ENCODE measurements at places on chromosomes 13 and 19. TPM values are rescaled to one million over a fixed set of nuclear protein-coding genes. Genes with fewer than 3 reads are reported as not detected.

The FAM216B gene
- not detected for polyA plus RNA-seq

DNA sequence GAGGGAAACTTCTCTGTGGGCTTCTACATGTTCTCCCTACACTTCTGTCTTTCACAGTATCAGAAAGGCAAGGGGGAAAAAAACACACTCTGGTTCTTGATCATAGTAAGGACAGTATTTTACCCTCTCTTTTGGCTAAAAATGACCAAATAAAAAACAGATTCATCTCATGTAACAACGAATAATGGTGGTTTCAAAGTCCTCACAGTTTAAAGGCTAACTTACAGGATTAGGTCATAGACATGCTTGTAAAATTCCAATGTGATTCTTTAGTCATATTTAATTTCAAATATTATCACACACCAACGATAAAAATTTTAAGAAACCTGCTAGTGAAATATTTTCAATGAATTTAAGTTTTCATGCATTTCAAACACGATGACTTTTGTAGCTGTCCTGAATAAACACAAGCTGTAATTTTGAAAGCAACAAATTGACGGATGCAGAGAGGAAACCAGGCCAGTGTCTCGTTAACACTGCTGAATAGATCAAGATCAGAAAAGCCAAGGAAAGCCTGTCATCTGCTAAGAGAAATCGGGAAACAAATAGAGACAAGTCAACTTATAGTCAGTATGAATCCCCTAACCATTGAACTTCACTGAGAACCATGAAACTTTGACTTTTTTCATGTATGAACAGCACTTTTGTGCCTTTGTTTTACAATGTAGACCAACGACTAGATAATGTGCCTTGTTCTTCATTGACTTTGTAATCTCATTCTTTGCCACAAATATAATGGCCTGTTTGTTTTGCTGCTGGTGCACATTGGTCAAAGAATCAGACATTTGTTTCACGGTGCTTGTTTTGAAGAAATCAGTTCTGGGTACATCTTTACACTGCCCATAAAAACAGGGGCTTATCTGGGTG is 22.0 kb downstream of the MBNL2 start:
- DNase-seq, result no peak
- peaks cover 46% of the 10 kb centered on the region for H3K36me3 ChIP-seq
- 0 out of 2 replicates have a peak overlapping the region, but pooled peaks have one; percentile 2 for H3K4me3 ChIP-seq
- H3K27ac ChIP-seq, result peak overlapping the region; percentile 79
- peaks cover 16% of the 10 kb centered on the region for H3K4me1 ChIP-seq

- H3K4me3 ChIP-seq, result no peak overlapping the region
- no peak overlapping the region for H3K27ac ChIP-seq
- H3K27me3 ChIP-seq, result no peaks in the 10 kb centered on the region
These were observed 79.3 kb upstream of the GPR183 start for GRCh38 chr13:99386495-99386894.

The ERICH4 gene
- not detected for polyA plus RNA-seq

The ZNF382 gene
- polyA plus RNA-seq, result 3.5 TPM

The C19orf33 gene
- polyA plus RNA-seq, result not detected

The ZNF414 gene
- 12.2 TPM for polyA plus RNA-seq

DNA sequence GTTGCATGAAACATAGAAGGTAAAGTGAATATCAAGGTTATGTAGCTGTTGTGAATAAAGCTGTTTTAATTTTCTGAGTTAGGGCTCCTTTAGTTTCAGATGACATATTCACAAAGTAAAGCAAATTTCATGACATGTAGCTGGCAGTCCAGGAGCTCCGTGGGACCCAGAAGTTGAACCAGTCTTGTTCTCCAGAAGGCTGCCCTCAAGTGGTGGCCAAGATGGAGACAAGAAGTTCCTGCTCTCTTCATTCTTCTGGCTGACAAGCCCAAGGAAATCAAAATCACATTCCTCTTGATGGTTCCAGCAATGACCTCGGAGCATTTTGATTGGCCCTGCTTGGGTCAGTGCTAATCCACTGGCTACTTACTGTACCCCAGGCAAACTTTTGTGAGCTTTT is 128.7 kb downstream of the LIG4 start:
- no peaks in the 10 kb centered on the region for H3K36me3 ChIP-seq
- H3K27ac ChIP-seq, result no peak overlapping the region
- no peak for DNase-seq
- H3K4me1 ChIP-seq, result no peaks in the 10 kb centered on the region
- H3K4me3 ChIP-seq, result no peak overlapping the region

GRCh38 chr19:3671680-3672574 is 28.3 kb downstream of the PIP5K1C start:
- DNase-seq, result no peak
- H3K27ac ChIP-seq, result no peak overlapping the region
- no peaks in the 10 kb centered on the region for H3K36me3 ChIP-seq
- H3K4me3 ChIP-seq, result no peak overlapping the region
- H3K27me3 ChIP-seq, result no peaks in the 10 kb centered on the region
- H3K4me1 ChIP-seq, result no peaks in the 10 kb centered on the region

The FGF21 gene
- not detected for polyA plus RNA-seq

GRCh38 chr19:46402725-46403124 is 10.6 kb downstream of the CCDC8 start:
- no peak overlapping the region for H3K4me3 ChIP-seq
- no peak overlapping the region for H3K27ac ChIP-seq
- no peaks in the 10 kb centered on the region for H3K27me3 ChIP-seq
- DNase-seq, result no peak
- H3K36me3 ChIP-seq, result no peaks in the 10 kb centered on the region

DNA sequence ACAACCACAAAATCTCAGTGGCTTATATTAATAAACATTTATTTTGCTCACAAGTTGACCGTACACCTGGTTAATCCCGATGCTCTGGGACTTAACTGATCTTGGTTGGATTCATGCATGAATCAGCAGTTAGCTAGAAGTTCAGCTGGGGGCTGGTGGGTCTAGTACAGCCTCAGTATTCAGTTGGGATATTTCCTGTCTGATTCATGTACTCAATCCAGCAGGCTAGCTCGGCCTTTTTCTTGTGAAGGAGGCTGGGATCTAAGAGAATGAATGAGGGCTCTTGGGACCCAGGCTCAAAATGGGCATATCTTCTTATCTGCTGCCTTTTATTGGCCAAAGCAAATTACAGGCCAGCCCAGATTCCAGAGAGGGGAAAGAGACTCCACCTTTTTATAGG is 178.8 kb downstream of the KCTD12 start:
- H3K27ac ChIP-seq, result no peak overlapping the region
- H3K36me3 ChIP-seq, result no peaks in the 10 kb centered on the region
- peaks cover 3% of the 10 kb centered on the region for H3K4me1 ChIP-seq
- DNase-seq, result no peak

The NKPD1 gene
- polyA plus RNA-seq, result 0.06 TPM

The ATXN8OS gene
- polyA plus RNA-seq, result not detected

DNA sequence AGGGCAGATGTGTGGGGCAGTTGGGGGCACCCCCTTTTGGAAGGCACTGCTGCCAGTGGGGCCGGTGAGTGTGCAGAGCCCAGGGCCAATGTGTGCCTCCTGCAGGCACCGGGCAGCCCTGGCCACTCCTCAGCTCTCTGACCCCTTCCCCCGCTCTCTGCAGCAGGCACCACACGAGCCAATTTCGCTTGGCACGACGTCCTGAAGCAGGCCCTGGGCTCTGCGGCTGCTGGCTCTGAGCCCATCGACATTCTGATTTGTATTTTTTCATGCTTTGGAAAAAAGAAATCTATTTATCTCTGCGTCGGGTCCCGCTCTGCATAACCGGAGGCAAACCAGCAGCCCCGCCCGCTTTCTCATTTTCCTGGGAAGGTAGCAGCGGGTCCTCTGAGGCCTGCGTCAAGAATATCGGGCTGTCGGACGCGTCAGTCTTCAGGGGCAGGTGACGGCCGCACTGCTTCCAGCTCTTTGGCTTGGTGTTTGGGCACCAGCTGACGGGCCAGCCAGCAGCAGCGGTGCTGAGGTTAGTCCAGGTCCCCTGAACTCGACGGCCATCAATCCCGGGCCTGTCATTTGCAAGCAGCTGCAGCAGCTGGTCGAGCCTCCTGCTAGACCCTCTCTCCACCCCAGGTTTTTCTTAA is 134.3 kb downstream of the KDM4B start:
- H3K27me3 ChIP-seq, result no peaks in the 10 kb centered on the region
- H3K36me3 ChIP-seq, result peaks cover 24% of the 10 kb centered on the region
- no peak overlapping the region for H3K4me3 ChIP-seq
- peak; percentile 94 for DNase-seq
- peaks cover 14% of the 10 kb centered on the region for H3K4me1 ChIP-seq

DNA sequence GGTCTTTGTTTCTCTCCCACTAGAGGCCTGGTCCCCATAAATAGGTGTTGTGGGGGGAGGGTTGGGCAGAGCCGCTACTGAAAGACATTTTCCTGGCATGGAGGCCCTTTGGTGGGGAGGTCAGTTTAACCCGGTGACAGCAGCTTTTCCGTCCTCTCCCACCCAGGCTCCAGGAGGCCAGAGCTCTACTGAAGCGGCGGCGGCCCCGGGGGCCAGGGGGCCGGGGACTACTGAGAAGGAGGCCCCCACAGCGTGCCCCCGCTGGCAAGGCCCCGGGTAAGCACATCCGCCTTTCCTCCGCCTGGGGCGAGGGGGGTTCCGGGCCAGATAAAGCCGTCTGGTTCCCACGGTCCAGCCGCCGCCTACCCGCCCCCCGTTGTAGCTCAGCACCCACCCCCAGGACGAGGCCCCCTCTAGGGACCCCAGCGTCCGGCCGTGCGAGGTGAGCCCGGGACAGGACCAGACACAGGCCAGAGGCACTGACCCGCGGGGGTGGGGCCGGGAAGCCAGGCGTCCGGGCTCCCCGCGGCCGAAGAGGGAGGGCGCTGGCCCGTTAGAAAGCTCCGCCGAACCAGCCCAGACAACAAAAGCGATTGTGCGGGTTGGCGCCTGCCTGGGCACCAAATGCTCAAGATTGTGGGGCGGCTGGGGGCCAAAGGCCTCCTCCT is 1.1 kb upstream of the LTBP4 start:
- DNase-seq, result no peak
- peaks cover 40% of the 10 kb centered on the region for H3K4me1 ChIP-seq
- H3K36me3 ChIP-seq, result no peaks in the 10 kb centered on the region
- no peaks in the 10 kb centered on the region for H3K27me3 ChIP-seq
- no peak overlapping the region for H3K27ac ChIP-seq

- H3K4me3 ChIP-seq, result no peak overlapping the region
- no peaks in the 10 kb centered on the region for H3K36me3 ChIP-seq
These were observed 19.6 kb upstream of the CCNA1 start for GRCh38 chr13:36412736-36413135.

DNA sequence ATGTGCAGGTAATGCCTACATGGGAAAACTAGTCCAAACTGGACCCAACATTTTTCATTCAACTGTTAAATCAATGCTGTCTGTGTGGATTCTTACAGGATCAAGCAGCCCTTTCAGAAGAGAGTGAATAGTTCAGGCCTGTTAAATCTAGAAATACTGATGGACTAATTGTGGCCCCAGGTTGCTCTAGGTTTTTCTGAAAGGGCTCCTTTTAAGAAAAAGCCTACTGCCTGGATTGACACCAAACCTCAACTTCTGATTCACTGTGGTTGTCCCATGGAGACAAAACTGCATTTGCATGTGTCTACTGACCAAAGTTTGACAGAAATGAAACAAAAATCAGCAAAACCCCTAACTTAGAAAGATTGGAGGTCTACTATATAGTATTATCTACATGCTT is 437.0 kb downstream of the KLF12 start:
- no peaks in the 10 kb centered on the region for H3K4me1 ChIP-seq
- H3K27ac ChIP-seq, result no peak overlapping the region
- DNase-seq, result no peak

The TRAPPC6A gene
- polyA plus RNA-seq, result 59.0 TPM

DNA sequence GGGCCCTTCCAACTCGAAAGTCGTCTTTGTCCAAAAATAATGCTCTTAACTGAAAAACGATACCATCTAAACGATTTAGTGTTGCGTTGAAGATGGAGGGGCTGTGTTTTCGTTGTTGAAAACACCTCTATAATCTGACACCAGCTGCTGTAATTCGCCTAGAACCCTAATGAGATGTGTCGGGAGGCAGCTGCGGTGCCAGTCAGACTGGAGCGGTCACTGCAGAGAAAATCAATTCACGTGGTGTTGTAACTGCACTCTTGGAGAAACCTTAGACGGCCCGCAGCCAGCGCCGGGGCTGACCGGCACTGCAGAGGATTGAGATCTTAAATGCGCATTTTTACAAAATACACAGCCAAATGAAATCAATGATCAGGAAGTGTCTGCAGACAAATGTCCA is 339.1 kb downstream of the ZNF536 start:
- H3K4me3 ChIP-seq, result no peak overlapping the region
- no peaks in the 10 kb centered on the region for H3K27me3 ChIP-seq
- no peak overlapping the region for H3K27ac ChIP-seq
- peak; percentile 26 for DNase-seq
- H3K36me3 ChIP-seq, result no peaks in the 10 kb centered on the region
- H3K4me1 ChIP-seq, result no peaks in the 10 kb centered on the region

GRCh38 chr19:29804493-29804892 is 7.3 kb upstream of the CCNE1 start:
- H3K4me1 ChIP-seq, result peaks cover 19% of the 10 kb centered on the region
- H3K36me3 ChIP-seq, result no peaks in the 10 kb centered on the region
- no peak for DNase-seq
- H3K27me3 ChIP-seq, result no peaks in the 10 kb centered on the region

- peak; percentile 14 for DNase-seq
- H3K4me3 ChIP-seq, result no peak overlapping the region
- no peaks in the 10 kb centered on the region for H3K36me3 ChIP-seq
- H3K4me1 ChIP-seq, result no peaks in the 10 kb centered on the region
- H3K27ac ChIP-seq, result no peak overlapping the region
These were observed 60.8 kb downstream of the KCTD12 start for GRCh38 chr13:76825430-76825829.

The ZNF570 gene
- polyA plus RNA-seq, result 1.5 TPM

The MEDAG gene
- 0.03 TPM for polyA plus RNA-seq

DNA sequence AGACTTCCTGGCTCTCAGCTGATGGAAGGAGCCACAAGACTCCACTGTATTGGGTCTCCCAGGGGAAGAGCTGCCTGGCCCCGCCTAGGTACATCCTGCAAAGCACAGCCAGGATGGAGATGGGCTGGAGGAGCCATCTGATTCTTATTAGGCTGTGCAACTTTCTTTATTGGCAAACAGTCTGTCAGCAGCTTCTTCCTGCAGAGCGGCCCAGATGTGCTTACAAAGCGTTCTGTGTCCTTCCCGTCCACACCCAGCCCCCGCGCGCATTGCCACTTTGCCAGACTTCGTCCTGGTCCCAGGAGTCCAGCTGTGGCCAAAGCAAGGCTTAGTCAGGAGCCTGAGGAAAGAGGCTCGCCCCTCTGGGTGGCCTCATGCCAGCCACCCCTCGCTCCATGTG is 409.3 kb downstream of the ZNF536 start:
- H3K27ac ChIP-seq, result no peak overlapping the region
- no peaks in the 10 kb centered on the region for H3K27me3 ChIP-seq
- no peaks in the 10 kb centered on the region for H3K4me1 ChIP-seq
- no peaks in the 10 kb centered on the region for H3K36me3 ChIP-seq

DNA sequence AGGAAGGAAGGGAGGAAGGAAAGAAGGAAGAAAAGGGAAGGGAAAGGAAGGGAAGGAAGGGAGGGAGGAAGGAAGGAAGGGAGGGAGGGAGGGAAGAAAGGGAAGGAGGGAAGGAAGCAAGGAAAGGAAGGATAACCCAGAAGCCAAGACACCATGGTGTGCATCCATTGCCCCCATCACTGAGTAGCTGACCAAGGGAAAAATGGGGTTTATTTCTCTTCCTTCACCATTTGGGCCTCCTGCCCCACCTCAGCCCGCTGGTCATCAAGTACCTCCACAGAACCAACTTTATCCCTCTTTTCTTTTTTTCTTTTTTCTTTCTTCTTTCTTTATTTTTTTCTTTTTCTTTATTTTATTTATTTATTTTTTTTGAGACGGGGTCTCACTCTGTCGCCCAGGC is 20.4 kb downstream of the CABP5 start:
- H3K4me1 ChIP-seq, result no peaks in the 10 kb centered on the region
- H3K36me3 ChIP-seq, result no peaks in the 10 kb centered on the region

The ACTMAP gene
- polyA plus RNA-seq, result 4.5 TPM
